ENCODE measurements at places on chromosomes 2 and 18.

DNA sequence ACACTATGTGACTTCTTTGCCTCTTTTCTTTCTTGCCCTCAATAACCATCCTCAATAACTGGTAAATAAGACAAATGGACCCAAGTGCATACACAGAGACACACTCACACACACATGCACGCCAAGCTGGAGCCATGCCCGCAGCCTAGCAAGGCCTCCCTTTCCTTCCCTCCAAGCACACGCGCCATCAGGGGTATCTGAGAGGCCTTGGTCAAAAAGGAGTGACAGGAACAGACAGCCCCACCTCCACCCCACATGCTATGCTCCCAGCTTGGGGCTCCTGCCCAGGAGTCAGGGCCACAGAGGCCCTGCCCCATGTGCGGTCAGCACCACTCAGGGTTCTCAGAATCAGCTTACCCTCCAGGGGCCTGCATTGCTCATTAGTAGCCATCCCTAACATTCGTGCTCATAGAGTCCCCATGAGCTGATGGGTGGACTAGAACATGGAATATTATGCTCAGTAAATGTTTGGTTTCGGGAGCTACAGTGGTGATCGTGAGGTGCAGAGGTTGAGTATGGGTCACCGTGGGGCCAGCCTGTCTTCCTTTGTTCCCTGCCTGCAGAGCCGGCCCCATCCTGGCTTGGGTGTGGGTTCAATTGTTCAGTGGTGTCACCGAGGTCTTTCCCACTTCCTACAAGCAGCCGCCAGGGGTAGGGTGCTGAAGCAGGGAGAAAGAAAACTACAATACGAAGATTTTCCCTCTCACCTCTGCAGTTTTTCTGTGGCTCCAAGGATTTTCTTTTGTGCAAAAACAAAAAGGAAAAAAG is 158.2 kb upstream of the RAB12 start:
- no peak for DNase-seq

- no peak for DNase-seq
Observed at GRCh38 chr2:28564346-28564745, 68.5 kb downstream of the PLB1 start.

- DNase-seq: no peak
Observed at GRCh38 chr2:28633204-28633603, 118.4 kb upstream of the PPP1CB start.

GRCh38 chr2:43174368-43174916 is 52.0 kb downstream of the ZFP36L2 start:
- no peak for DNase-seq

GRCh38 chr18:50848061-50848551 is 28.3 kb upstream of the MRO start:
- DNase-seq: peak; percentile 10

GRCh38 chr18:1014509-1014908 is 109.8 kb downstream of the ADCYAP1 start:
- DNase-seq: peak; percentile 70

DNA sequence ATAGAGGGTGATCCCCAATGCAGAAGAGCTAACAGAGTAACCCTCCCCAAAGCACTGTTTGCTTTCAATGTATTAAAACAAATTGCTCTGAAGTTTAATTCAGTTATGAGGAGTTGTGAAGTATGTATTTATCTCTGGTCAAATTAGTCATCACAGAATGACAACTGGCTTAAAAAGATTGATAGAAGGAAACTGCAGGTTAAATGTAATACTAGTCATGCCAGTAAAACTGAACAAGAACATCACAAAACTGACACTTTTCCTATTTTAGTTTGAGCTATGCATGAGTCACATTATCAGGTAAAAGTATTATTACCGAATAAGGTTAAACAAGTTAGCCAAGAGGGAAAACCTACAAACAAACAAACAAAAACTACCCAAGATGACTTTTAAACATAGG is 99.0 kb upstream of the ACVR1C start:
- no peak for DNase-seq

GRCh38 chr2:129977986-129978385 is 1.5 kb upstream of the RAB6C start:
- no peak for DNase-seq

DNA sequence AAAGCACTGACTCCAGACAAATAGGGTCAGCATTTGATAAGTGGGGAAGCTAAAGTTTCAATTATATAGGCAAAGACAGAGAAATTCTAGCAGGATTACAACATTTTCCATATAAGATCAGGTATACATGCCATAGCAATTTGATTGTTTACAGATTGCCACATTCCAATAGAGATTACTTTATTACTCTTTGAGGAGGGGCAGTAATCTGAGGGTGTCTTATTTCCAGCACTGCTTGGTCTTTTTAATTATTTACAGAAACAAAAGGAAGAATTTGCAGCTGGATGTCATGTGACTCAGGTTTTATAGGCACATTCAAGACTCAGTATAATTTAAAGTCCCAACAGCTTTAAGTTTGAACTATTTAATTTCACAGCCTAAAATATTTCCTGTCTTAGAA is 42.5 kb upstream of the GPR39 start:
- DNase-seq: no peak

DNA sequence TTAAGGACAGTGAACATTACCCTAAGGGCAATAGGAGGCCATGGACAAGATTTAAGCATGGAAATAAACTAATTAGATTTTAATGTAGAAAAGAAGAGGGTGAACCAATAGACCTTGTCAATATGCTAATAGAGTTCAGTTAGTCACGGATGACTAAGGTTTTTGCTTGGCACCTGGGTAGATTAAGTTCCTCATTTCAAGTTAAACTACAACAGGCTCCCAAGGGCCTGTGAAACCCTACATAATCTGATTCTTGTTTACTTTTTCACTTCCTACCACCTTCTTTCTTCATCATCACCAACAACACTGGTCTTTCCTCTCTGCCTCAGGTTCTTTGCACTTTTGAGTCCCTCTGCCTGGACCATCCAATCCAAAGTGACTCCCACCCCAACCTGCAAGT is 14.8 kb downstream of the SP110 start:
- no peak for DNase-seq

GRCh38 chr2:19576411-19576810 is 218.0 kb upstream of the OSR1 start:
- DNase-seq: no peak

DNA sequence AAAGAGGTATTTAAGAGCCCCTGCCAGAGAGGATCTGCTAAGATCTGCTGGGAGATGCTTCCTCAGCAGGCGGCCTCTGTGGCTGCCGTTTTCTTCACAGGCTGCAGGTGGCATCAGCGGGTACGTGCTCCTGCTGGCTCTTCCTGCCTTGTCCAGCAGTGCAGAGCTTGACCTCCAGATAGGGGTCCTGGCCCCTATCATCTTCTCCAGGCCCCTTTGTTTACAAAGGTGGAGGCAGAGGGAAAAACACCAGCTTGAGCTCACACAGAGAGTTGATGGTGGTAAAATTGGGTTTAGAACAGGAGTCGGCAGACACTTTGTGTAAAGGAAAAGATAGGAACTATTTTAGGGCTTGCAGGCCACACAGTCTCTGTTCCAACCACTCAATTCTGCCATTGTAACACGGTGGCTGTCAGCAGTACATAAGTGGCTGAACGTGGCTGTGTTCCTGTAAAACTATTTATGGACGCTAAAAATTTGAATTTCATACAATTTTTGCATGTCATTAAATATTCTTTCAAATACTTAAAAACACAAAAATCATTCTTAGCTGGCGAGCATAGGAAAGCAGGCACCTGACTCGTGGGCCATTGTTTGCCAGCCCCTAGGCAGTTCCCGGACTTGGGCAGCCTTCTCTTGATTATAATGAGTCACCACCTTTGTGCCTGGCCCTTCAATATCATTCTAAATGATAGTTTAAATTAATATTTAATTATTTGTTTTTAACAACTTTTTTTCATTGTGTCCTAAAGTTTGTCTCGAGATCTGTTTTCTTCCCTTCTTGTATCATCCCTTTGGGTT is 98.2 kb upstream of the B3GNT7 start:
- DNase-seq: peak; percentile 59

GRCh38 chr2:113068706-113069485 is 1.1 kb downstream of the IL1F10 start:
- DNase-seq: no peak

DNA sequence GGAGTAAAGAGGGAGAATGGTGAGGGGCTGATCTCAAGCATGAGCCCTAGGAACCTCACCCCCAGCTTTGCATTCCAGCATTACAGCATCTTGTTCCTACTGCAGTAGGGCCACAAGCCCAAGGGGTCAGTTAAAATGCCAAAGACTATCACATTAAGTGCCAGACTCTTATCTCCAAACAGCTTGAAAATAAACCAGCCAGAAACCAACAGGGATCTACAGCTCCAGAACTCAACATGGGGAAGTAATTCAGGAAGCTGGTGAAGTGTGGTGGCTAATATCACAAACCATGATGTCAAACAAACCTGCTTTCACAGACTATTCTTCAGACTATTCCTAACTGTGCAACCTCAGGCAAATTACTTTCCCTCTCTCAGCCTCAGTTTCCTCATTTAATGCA is 278.3 kb downstream of the TNS1 start:
- no peak for DNase-seq

GRCh38 chr2:71226096-71226964 is 573 bp downstream of the PAIP2B start:
- DNase-seq: no peak

GRCh38 chr2:73920577-73921545 is 5.8 kb upstream of the DGUOK start:
- peak; percentile 44 for DNase-seq

GRCh38 chr18:52499644-52500043 is 159.6 kb downstream of the DCC start:
- no peak for DNase-seq

- peak; percentile 75 for DNase-seq
Observed at GRCh38 chr18:55856229-55856628, 268.2 kb upstream of the TCF4 start.

DNA sequence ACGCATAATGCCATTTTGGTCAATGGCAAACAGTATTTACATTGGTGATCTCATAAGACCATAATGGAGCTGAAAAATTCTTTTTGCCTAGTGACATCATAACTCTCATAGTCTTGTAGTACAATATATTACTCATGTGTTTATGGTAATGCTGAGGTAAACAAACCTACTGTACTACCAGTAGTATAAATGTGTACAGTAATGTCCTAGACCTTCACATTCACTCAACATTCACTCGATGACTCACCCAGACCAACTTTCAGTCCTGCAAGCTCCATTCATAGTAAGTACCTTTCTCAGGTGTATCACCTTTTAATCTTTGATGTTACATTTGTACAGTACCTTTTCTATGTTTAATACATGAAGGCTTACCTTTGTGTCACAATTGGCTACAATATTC is 558.2 kb upstream of the PIK3C3 start:
- DNase-seq: no peak

GRCh38 chr2:100601661-100602060 is 38.9 kb downstream of the PDCL3 start:
- DNase-seq: no peak

GRCh38 chr18:4181882-4182568 is 273.1 kb downstream of the DLGAP1 start:
- no peak for DNase-seq

DNA sequence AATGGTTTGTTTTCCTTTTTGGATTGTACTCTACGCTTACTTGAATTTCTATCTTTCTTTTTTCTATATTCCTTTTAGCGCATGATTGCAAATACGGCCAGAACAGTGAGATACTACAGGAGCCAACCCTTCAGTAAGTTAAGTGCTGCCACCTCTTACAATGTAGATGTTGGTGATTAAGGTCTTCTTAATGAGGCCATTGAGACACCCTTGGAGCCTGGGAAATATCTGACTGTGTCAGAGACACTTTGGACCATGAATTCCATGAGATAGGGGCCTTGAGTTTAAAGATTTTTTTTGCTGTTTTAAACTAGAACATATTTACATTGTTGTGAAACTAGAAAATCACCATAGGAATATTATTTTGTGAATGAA is 27.1 kb upstream of the MAP3K20 start:
- DNase-seq: no peak

DNA sequence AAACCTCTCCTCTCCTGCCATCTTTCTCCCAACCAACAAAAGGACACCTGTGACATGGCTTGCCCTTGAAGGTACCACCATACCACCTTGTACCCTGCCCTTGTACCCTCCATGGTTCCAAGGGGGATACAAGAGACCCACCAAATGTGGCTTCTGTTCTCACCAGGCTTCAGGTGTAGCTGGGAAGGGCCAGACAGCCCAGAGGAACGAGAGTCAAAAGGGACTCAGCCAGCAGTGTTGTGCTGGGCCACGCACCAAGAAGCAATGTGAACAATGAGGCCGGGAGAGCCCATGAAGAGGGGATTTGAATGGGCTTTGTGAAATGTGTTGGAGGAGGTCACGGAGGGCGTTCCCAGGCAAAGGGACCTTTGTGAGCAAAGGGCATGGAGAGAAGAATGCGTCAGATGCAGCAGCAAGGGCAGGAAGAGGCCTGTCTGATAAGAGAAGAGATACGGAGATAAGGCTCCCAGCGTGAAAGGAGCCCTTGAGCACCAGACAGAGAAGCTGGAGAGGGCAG is 48.6 kb downstream of the PLB1 start:
- DNase-seq: peak; percentile 39

DNA sequence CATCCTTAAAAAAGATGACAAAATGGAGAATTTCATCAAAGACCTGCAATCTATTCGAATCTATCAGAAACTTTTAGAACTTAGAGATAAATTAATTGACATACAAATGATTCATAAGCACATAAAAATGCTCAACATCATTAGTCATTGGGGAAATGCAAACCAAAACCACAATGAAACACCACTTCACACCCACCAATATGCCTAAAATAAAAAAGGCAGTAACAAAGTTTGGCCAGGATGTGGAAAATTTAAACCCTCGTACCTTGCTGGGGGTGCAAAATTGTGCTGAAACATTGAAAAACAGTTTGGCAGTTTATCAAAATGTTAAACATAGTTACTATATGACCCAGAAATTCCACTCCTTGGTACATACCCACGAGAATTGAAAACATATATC is 11.5 kb upstream of the EIF2AK3 start:
- DNase-seq: no peak

DNA sequence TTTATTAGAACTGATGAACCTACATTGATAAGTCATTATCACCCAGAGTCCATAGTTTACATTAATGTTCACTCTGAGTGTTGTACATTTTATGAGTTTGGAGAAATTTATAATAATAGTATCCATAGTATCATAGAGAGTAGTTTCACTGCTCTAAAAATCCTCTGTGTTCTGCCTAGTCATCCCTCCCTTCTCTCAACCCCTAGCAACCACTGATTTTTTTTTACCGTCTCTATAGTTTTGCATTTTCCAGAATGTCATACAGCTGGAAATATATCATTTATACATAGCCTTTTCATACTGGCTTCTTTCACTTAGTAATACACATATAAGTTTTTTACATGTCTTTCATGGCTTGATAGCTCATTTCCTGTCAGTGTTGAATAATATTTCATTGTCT is 231.1 kb downstream of the RAD51AP2 start:
- DNase-seq: no peak

- DNase-seq: peak; percentile 28
Observed at GRCh38 chr2:223723954-223724411, 113.4 kb downstream of the AP1S3 start.

DNA sequence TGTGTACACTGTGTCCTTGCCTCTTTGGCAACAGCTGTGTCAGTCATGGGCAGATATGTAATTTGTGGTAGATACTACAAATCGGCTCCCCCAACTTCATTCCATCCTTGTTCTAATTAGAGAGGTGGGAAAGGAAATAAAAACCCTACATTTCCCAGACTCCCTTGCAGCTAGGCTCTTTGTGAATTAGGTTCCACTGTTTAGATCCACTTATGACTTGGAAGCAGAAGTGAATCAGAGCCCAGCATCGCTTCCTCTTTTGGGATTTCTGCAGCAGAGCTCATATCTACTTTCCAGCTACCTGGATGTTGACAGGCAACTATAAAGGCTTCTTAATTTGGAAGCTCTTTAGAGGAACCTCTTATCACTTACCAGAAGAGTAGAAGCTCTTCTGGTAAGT is 34.1 kb upstream of the NARS1 start:
- no peak for DNase-seq

- DNase-seq: peak; percentile 79
Observed at GRCh38 chr2:72745679-72746368, 80.0 kb downstream of the EXOC6B start.

All from fibroblast of villous mesenchyme (primary cell).